DMS79 treated with DMSO at 0.1 percent for 48 hours (cell line): ENCODE measurements at places on chromosomes 13 and 19.

- DNase-seq = no peak
Observed at GRCh38 chr19:33861950-33862349, 65.3 kb downstream of the KCTD15 start.

- DNase-seq = no peak
Observed at GRCh38 chr19:34540811-34541557, 59.4 kb downstream of the WTIP start.

- DNase-seq = no peak
Observed at GRCh38 chr19:47280183-47280797, 5.6 kb downstream of the INAFM1 start.

- DNase-seq = no peak
Observed at GRCh38 chr19:38701455-38702063, 42.7 kb downstream of the CAPN12 start.

DNA sequence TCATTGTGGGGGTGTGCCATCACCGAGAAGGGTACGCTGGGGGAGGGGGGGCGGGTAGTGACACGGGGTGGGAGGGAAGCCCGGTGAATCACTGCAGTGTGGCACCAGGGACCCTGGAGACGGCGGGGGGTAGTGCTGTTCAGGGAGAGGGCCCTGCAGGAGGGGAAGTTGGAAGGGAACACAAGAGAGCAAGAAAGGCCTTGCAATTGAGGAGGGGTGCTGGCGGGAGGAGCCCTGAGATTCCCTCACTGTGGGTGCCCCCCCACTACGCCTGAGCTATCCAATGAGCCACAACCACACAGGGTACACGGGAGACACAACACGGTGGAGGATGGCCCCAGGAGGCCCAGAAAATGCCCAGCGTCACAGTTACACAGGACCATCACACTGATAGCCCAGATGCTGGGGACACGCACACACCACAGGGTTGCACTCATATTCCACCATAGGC, 516 bp upstream of the ATP1A3 start:
- DNase-seq = no peak

DNA sequence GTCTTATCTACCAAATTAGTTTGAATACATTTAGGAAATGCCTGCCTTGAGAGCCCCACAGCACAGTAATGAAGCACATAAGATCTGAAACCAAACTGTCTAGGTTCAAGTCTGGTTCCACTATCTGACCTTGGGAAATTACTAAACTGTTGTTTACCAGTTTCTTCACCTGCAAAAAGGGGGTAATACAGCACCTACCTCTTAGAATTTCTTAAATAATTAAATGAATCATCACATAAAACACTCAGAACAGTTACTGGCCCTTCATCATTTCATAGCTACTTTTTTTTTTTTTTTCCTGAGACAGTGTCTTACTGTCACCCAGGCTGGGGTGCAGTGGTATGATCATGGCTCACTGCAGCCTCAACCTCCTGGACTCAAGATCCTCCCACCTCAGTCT, 59.6 kb downstream of the USP12 start:
- DNase-seq = no peak

DNA sequence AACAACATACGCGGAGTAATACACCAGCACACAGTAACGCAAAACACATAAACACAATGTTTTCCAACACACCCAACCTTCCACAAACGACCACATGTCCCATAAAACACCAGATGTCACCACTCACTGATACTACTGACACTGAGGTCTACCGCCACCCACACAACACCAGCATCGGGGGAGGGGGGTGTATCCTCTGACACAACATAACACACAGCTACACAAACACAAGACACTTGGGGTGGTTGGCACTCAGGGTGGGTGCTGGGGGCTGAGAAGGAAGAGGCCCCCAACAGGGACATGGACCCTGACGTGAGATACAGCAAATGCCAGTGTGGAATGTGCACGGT, 1.5 kb upstream of the KCNN4 start:
- DNase-seq = no peak

- no peak for DNase-seq
Observed at GRCh38 chr19:6393983-6394412, 1.0 kb upstream of the GTF2F1 start.

GRCh38 chr13:37026771-37027170, 26.2 kb downstream of the EXOSC8 start:
- no peak for DNase-seq

- no peak for DNase-seq
Observed at GRCh38 chr19:18001777-18002345, 6.1 kb upstream of the ARRDC2 start.

- DNase-seq = no peak
Observed at GRCh38 chr13:101726681-101727080, 274.2 kb downstream of the ITGBL1 start.

DNA sequence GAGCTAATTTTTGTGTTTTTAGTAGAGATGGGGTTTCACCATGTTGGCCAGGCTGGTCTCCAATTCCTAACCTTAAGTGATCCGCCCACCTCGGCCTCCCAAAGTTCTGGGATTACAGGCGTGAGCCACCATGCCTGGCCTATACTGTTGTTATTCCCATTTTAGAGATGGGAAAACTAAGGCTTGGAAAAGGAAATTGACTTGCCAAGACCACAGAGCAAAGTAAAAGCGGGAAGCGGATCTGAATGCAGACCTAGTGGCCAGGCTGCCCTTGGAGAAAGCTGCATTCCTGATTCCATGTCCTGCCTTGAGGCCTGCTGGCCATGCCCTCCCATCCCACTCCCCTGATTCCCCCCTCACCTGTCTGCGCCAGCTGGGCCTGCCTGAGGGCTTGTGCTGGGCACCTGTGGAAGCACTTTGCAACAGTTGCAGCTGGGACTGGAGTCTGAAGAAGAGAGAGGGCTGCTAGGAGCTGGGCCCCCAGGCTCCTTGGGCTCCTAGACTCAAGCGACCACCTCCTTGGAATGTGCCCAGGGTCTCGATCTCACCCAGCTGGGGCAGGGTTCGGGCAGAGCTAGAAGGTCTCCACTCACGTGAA, 5.7 kb downstream of the PALM3 start:
- DNase-seq = no peak

DNA sequence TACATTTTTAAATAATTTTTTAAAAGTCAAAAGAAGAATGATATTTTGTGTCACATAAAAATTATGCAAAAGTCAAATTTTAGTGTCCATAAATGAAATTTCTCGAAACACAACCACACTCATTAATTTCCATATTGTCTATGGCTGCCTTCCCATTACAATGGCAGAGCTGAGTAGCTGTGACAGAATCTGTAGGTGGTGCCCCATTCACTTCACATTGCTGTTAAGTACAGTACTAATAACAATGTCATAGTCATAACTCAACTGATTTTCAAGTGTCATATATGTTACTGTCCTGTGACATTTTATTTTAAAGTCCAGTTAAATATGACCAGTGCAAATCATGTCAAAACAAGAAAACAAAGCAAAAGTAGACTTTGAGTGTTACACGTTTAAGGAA, 114.3 kb downstream of the SPRY2 start:
- no peak for DNase-seq

DNA sequence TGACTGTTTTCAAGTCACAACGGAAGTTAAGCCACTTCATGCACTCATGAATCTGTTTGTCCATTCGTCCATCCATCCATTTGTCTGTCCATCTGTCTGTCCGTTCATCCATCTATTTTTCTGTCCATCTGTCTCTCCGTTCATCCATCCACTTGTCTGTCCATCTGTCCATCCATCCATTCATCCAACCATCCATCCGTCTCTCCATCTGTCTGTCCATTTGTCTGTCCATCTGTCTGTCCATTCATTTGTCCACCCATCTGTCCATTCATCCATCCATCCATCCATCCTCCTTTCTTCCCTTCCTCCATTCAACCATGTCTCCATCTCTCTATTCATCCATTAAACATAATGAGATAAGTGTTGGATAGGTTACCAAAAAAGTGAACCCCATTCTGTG, 123.5 kb upstream of the UQCRFS1 start:
- DNase-seq = no peak

DNA sequence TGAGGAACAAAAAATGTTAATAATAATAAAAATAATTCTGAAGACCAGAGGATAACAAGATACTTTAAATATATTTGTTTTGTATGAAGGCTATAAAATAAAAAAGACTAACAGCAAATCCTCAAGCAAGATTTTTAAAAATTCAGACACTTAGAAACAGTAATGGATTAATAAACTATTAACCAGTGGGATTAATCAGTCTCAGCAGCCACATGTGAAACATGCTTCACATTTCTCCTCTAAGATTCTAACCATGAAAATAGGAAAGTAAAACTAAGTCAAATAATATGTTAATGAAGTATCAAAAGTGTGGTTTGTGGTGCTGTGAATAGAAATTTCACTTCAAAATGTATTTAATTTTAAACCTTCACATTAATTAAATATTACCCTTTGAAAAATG, 57.4 kb downstream of the KCNRG start:
- no peak for DNase-seq

DNA sequence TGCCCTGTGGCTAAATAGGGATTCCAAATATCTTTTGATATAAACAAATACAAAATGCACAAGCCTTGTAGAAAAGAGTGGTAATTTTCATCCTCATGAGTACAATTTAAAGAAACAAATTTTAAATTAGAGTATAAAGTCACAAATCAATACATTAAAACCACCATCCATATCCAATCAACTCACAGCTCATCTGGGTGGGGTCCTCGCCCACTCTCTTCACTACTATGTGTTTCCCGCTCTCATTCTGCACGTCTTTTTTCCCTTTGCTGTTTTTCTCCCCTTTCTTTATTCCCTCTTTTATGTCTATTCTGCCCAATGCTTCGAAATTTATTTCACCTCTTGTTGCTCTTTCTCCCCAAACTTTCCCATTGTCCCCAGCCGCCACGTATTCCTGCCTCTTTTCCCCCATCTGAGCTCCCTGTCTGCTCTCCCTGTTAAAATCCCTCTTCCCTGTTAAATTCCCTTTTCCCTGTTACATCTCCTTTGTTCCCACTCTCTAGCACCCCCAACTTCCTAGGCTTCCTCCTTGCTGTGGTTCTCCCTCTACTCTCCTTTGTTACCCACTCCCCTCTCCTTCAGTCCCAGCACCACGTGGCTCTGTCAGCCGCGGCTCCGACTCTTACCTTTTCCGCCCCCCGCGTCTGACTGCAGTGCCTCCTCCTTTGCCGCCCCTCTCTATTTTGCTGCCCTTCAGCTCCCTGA, 1.3 kb downstream of the ZNF616 start:
- peak; percentile 70 for DNase-seq

GRCh38 chr19:39671739-39672363, 16.1 kb downstream of the LGALS16 start:
- peak; percentile 24 for DNase-seq

- DNase-seq = no peak
Observed at GRCh38 chr13:110634558-110634957, 19.2 kb downstream of the NAXD start.

DNA sequence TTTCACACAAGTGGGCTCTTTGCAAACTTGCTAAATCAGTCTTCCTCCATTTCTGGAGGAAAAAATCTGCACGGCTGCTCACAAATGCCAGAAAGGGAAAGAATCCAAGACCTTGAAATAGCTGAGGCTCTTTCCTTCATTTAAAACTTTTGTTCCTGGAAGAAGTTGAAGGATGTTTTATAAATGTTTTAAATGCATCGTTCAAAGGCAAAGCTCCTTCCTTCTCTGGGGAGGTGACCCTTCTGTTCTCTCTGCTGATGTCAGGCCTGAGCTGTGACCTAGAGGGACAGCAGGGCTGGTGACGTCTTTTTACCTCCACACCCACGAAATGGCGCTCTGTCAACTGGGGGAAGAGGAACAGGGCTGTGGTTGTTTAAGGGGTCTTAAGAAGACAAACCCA, 376.4 kb upstream of the ZNF507 start:
- no peak for DNase-seq

DNA sequence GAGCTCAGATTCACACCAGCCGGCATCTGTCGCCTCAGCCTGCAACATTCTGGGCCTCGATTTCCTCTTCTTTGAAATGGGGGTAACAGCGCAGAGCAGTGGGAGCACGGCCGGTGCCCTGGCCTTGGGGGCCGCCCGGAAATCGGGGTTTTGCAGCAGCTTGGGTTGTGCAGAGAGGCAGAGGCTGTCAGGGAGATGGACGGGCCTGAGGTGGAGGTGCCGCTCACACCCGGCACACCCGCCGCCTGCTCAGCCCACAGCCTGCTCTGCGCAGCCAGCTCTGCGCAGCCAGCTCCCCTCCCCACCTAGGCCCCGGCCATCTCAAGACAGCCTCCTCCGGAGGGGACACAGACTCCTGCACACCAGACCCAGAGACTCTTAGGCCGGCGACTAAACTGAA, 10.6 kb downstream of the KLF2 start:
- DNase-seq = no peak

GRCh38 chr13:114124921-114125320, 7.5 kb downstream of the RASA3 start:
- no peak for DNase-seq

GRCh38 chr19:51367255-51367564, 1.0 kb upstream of the ETFB start:
- no peak for DNase-seq

GRCh38 chr13:27535546-27535945, 84.8 kb downstream of the LNX2 start:
- no peak for DNase-seq

DNA sequence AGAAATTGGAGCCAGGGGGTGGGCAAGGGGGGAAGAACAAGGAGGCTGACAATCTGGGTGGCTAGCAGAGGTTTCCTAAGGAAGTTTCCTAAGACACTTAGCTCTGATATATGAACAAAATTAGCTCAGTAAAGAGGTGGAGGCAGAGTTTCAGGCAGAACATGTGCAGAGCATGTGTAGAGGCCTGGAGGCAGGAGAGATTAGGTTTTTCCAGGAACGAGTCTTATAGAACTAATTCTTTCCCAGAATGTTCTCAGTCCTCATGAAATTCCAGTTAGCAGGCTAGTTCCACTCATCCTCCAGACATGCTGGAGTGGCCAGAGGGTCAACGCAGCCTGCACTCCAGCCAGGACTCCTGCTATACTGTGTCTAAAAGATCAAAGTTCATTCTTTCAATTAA, 184.7 kb downstream of the LACC1 start:
- no peak for DNase-seq

GRCh38 chr19:3890591-3890990, 10.1 kb downstream of the ATCAY start:
- no peak for DNase-seq

DNA sequence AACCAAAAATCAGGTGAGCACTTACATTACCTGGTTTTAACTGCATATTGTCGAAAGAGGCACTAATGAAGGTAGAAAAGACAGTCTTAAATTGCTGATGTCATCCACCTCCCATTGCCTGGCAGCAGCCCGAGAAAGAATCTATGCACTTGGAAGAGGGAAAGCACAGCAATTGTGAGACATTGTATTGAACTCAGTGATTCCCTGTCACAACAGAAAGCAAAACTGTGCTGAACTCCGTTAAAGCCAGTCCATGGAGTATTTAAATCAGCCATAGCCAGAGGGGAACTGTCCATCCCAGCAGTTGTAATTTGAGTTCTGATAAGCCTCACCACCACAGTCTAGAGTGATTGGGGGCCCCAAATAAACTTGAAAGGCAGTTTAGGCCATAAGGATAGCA, 466.6 kb upstream of the PCDH9 start:
- no peak for DNase-seq

GRCh38 chr13:25689539-25689938, 317.8 kb downstream of the ATP8A2 start:
- no peak for DNase-seq
